Kidney capillary endothelial cell (primary cell): ENCODE measurements at places on chromosomes 6 and 20.
A peak's percentile ranks its signal among the peaks of the same experiment; 100 is the strongest.

DNA sequence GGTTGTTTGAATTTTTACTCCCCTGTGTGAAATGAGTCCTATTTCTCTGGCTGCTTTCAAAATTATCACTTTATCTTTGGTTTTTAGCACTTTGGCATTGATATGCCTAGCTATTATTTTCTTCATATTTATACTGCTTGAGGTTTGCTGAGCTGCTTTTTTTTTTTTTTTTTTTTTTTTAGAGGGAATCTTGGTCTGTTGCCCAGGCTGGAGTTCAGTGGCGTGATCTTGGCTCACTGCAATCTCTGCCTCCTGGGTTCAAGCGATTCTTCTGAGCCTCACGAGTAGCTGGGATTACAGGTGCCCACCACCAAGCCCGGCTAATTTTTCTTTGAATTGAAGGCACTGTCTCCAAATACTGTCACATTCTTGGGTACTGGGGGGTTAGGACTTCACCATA lies 40.6 kb downstream of the STXBP5 start:
- no peak for DNase-seq

GRCh38 chr20:47876311-47877088 lies 91.2 kb upstream of the SULF2 start:
- DNase-seq: peak; percentile 42

GRCh38 chr6:41153451-41153850 lies 696 bp downstream of the TREML1 start:
- DNase-seq: no peak

DNA sequence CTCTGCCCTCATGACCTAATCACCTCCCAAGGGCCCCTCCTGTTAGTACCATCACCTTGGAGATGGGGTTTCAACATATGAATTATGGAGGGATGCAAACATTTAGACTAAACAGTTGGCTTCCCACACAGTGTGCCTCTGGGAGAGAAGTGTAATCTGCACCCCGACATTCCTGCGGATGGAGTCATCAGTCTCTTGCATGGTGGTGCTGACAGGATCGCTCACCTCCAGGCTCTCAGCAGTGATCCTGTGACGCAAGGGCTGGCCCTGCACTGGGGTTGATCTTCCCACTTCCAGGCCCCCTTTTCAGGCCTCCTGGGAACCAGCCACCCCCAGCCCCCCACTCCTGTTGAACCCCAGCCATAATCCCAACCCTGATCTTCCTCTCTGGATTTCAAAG lies 16.0 kb upstream of the PI16 start:
- DNase-seq: no peak

DNA sequence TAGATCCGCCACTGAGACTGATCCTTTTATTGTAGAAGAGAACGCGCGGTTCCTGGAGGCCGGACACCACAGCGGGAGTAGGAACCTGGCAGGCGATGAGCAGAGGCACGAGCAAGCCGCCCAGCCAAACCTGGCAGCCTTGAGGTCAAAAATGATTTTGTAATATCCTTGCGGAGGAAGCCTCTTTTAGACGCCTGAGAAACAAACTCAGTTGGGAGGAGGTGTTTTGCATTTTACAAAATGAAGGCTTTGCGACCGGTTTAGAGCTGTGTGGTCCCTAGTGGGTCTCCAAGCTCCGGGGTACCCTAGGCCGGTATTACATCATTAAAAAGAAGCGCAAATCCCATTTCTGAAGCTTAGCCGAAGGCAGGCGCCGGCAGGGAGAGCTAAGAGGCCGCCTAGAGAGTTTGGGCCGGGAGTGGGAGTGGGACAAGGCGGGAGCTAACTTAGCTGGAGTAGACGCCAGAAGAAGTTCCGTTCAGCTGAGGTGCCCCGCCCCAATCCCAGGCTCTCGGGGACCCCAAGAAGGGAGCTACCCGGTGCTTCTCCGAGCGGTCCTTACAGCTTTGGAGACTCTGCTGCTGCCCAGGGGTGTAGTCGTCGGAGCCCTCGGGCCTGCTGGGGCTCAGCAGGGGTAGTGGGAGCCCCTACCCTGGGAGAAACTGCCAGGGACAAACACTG lies 1.9 kb upstream of the TBX18 start:
- DNase-seq: no peak

DNA sequence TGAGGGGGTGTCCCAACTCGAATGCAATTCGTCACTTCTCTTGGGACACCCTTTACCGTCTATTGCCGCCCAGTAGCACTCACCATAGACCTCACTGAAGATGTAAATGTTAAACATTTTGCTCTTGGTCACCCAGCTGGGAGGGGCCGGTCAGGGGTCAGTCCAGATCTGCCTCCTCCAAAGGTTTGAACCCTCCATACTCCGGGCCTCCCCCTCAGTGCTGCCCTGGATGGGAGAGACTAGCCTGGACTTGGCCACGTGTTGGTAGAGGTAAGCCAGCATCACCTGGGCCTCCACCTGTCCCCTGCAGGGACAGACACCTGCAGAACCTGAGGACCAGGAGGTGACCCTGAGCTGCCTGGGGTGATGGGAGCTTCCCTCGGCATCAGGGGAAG lies 5.0 kb upstream of the MYT1 start:
- DNase-seq: no peak

GRCh38 chr6:45462190-45463134 lies 84.7 kb upstream of the SUPT3H start:
- no peak for DNase-seq

GRCh38 chr6:16753341-16753740 lies 7.9 kb downstream of the ATXN1 start:
- DNase-seq: no peak

GRCh38 chr6:137780447-137781034 lies 86.5 kb upstream of the TNFAIP3 start:
- no peak for DNase-seq

GRCh38 chr6:166500246-166500645 lies 86.2 kb downstream of the RAMACL start:
- no peak for DNase-seq

- no peak for DNase-seq
Observed at GRCh38 chr6:150666071-150666470, 66.4 kb downstream of the PLEKHG1 start.

DNA sequence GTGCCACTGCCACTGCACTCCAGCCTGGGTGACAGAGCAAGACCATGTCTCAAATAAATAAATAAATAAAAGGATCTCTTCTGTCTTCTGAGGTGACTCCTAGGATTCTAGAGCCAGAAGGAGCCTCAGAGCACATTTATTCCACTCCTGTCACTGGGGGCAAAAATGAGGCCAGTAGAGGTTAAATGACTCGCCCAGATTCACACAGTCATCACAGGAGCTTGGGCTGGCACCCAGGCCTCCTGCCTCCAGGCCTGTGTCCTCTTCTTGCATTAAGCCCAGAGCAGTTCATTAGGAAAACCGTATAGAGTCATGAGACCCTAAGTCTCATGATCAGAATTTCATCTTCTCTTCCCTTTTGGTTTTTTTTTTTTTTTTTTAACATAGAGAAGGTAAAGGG lies 243.3 kb downstream of the NRN1 start:
- DNase-seq: peak; percentile 16
